ENCODE measurements at places on chromosomes 2 and 18.

DNA sequence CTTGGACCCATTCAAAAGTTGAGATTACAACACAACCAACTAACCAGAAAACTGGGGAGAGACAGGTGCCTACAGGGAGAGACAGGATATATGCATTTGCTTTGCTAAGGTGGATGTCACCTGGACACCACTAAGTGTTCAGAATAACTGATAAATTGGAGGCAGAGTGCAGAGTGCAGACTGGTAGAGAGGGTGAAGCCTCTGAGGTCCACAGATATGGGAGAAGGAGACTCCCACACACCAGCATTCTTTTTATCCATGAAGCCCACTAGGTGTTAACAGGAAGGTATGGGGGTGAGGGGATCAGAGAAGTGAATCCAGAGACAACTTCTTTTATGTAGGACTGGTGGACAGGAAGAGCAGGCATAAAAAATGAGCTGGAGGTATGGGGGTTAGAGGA lies 1310.0 kb upstream of the ZEB2 start:
- no peak for DNase-seq

DNA sequence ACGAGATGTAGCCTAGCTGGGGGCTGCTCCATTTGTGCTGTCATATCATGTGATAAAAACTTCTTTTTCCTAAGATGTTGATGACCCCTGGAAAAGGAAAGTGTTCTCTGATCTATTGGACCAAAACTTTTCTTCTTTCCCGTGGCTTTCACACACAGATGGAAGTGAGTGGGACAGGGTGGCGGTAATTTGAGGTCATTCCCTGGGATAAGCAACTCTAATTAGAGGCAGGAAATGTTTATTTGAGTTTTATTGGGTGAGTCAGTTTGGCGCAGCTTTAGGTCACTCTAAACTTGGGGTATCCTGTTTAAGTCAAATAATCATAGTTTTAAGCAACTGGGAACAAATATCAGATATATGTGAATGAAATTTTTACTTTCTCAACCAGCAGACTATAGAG lies 221.0 kb upstream of the EPAS1 start:
- DNase-seq, result no peak

DNA sequence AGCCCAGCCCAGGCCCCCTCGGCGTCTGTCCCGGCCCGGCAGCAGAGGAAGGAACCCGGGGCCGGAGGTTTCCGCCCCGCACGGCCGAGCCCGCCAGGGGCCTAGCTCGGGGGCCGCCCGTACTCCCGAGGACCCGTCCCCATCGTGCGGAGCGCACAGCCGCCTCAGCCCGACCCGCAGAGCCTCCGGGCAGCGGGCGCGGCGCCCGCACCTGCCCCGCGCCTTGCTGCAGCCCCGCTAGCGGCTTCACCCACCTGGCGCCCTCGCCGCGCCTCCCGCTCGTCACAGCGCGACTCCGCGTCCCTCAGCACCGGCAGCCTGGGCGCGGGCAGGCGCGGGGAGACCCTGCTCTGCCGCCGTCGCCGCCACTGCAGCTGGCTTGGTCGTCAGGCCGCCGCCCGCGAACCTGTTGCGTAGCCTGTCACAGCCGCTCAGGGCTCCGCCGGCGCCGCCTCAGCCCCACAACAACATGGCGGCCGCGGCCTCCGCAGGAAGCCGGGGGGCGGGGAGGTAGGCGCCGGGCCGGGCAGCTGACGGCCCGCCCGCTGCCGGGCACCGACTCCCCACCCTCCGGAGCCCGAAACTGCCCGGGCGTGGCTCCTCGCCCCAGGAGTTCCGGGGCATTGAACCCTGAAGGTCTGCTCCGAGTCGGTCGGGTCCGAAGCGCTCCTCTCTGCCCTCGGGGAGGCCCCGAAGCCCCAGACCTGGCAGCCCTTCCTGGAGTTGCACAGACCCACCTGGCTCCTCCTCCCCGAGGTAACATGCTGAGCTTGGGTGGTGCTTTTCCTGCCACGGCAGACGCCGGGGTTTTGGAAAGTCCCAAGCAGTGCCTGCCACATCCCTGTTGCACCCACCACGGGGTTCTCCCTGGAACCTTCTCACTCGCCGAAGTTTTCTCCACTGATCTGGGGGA lies at the start of gene ITSN2:
TSS of gene ITSN2 (minus strand) at position 487 of the 913 bp plus-strand sequence. CDS start 32,454 bp downstream, outside the sequence.
- peak; percentile 80 for DNase-seq

GRCh38 chr2:120012363-120012762 lies 514 bp upstream of the EPB41L5 start:
- DNase-seq, result no peak

- DNase-seq, result no peak
Observed at GRCh38 chr18:64872710-64873458, 724.0 kb upstream of the LINC00305 start.

DNA sequence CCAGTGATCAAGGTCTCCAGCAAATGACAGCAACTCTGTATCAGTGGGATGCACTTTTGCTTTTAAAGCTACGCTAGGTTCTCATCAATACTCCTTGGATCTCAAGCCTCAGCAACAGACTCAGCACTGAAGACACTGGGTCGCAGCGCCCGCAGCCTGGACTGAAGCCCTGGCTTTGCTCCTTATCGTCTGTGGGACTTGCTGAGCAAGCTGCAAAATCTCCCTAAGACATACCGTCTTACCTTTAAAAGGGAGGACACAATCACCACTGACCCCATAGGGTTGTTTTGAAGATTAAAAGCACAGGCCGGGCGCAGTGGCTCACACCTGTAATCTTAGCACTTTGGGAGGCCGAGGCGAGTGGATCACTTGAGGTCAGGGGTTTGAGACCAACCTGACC lies 8.1 kb downstream of the CYB5A start:
- no peak for DNase-seq
